ENCODE measurements at places on chromosomes 5 and 9.

GRCh38 chr9:38308136-38308535 lies 84.4 kb upstream of the ALDH1B1 start:
- DNase-seq = no peak

DNA sequence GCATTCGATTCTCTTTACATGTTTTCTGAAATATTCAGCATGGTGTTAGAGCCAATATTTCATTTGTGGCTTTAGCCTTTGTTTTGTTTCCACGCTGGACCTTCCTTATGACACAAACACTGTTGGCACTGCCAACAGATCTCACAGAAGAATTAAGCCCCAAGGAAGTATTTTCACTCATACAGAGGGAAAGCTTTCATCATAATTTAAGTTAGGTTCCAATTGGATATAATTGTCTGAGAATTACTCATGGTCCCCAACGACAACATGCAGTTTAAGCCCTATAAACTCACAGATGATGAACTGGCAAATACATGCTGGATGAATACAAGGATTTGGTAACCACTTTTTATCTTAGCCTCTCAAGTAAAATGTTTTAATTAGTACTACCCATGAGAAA lies 259.5 kb downstream of the EBF1 start:
- DNase-seq = no peak

DNA sequence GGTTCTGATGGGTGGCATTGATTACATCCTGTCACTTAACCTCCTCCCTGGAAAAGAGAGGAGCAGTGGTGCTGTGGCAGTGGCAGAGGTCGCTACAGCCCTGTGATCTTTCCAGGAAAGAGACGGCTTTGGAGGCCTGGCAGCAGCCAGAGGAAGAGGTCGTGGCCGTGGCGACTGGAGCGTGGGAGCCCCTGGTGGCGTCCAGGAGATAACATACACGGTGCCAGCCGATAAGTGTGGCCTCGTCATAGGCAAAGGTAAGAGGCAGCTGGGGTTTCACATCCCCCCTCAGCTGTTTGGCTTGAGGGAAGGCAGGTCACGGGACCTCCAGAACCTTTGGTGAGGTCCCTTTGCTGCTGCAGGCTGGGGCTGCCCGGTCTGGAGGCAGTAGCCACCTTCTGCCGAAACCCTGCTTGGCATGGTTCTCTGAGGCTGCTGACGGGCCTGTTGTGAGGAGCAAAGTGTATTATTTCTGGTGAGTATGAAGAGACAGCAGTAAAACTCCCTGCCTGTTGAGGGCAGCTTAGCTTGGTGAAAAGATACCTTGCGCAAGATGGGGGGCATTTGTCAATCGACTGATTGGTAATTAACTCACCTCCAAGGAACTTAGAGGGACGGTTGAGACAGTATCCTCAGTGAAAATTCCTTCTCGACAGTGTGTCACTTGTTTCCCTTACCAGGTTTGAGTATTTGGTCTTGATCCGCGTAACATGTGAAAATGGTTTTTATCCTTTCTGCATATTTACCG lies 38.0 kb upstream of the PRDM12 start:
- no peak for DNase-seq

DNA sequence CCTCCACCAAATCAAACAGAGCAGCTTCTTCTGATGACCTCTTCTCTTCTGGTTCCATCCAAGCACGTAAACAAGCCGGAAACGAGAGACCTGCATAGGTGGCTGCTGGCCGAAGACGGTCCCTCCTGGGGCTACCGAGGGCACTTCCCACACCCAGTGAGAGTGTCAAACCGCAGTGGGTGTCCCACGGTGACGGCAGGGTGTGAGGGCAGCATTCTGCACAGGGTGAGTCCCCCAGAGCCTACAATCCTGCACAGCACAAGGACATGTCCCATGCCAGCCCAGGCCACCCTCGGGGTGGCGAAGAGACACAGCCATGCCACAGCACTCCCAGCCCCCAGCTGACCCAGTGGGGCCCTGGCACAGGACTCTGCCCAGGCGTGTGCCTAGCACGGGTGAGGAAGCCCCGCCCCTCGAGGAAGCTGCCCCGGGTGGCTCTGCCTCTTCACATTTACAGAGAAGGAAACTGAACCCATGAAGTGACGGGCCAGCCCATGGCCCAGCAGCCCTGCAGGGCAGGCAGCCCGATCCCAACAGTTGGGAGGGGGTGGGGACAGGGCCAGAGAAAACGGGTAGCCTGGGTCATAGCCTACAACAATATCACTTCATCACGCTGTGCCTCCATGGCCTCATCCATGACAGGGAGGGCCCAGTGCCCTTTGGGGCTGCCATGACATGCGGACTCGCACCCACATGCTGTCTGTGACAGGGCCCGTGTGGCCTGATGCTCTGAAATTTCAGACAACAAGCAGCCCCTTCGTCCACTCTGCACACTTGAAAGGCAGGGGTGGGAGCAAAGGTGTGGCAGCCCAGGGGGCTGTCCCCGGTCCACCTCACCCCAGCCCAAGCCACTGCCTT lies 43.2 kb downstream of the SEMA4D start:
- no peak for DNase-seq

DNA sequence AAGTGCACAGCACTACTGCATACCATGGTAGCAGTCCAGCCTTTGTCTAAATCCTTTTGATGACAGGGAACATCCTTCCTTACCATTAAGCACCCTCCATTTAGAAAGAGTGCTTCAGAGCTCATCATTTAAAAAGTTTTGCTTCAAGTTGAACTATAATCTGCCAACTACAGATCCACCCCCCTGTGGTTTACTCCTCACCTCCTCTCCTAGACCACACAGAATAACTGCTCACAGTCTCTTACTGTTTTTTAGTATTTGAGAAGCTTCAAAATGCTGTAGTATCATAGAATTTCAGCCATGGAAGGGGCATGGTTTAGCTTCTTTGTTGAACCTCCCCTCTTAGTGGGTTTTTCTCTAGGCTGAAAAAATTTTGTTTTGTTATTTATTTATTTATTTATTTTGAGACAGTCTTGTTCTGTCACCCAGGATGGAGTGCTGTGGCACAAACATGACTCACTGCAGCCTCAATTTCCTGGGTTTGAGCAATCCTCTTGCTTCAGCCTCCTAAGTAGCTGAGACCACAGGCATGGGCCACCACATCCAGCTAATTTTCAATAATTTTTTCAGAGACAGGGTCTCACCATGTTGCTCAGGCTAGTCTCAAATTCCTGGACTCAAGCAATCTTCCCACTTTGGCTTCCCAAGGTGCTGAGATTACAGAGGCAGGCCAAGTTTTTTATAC lies 384.3 kb upstream of the RFX3 start:
- no peak for DNase-seq

DNA sequence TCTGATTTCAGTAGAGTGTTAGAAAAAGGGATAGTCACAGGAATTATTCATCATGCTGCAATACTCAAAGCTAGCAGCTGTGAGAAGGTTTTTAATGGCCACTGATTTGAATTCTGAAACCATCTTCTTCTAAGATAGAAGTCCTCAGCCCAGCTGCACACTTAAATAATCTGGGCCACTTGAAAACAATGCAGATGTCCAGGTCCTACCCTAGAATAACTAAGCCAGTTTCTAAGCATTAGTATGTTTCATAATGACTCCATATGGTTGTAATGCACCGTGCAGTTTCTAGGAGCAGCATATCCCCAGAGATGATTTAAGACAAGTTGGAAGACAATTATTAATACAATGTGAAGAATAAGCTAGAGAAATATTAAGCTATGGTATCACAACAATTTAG lies 159.9 kb upstream of the FBXL17 start:
- no peak for DNase-seq

DNA sequence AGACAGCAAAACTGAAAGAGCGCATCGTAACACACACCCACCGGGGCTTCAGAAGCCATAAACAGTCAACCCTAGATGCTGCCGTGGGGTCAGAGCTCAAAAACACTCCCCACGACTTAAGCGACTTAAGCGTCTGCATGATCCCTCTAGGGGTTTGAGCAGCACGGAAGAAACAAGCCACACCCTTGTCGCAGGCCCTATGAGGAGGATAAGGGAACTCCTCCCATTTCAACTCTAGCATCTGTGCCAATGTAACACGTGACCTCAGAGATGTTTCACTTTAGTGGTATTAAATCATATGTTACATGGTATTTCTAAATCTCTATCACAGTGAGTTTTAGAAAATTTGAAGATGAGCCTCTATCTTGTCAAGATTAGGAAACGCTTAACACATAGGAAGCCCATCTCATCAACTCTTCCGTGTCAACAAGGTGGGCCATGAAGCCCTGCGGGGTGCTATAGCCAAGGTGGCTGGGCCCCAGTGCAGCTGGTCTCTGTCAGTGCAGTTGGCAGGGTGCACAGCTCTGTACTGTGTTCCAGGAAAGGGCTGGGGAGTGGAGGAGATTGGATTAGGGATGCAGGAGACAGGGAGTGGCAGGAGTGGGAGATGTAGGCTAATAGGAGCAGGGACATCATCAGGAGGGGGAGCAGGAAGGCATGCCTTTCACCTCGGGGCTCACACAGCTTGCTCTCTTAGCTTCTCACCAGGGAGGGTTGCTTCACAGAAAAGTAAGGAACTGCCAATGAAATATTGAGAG lies 33.1 kb downstream of the ZCCHC9 start:
- no peak for DNase-seq

- DNase-seq = no peak
Observed at GRCh38 chr9:69107771-69108170, 66.3 kb upstream of the TJP2 start.

- DNase-seq = no peak
Observed at GRCh38 chr5:52738095-52738506, 49.6 kb upstream of the ITGA1 start.

- peak; percentile 10 for DNase-seq
Observed at GRCh38 chr9:13513286-13513685, 233.8 kb upstream of the MPDZ start.

DNA sequence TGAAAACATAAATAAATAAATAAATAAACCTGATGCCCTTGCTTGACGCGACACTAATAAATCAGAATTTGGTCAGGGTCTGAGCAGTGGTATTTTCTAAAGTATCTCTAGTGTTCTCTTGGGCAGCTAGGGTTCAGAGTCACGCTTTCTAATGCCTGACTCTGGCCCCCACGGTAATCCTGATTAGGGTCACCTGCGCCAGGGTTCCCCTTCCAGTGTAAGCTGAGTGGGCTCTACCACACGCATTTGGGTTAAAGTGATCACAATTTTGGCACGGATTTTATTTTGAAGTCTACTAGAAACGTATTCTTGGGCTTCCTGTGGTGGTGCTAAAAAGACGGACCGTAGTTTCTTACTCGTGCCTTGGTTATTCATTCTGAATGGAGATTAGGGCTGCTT lies 651 bp downstream of the TTC1 start:
- DNase-seq = no peak

DNA sequence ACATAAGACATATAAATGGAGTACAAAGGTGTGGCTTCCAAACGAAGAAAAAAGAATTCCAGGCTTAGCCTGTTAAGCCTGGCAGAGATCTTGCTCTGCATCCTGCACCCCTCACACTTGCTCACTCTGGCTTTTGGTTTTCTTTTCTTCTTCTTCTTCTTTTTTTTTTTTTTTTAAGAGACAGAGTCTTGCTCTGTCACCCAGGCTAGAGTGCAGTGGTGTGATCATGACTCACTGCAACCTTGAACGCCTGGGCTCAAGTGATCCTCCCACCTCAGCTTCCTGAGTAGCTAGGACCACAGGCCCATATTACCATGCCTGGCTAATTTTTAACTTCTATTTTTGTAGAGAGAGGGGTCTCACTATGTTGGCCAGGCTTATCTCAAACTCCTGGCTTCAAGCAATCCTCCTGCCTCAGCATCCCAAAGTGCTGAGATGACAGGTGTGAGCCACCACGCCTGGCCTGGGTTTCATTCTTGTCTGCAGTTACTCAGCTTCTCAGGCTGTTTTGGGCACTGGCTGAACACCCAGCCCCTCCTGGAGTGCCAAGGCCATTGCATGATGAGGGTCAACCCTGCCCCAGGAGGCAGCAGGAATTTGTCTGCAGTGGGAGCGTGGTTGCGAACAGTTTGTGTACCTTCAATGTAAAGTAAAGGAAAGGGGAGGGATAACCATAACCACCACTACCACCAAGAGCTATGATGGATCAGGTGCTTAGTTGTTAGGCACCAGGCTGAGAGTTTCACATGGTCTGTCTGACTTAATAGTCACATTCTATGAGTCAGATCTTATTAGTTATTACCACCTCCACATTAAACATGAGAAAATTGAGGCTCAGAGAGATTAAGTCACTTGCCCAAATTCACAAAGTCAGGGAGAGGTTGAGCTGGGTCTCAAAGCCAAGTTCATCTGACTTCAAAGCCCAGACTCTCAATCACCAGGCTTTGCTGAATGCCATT lies 219.2 kb upstream of the PANK3 start:
- no peak for DNase-seq

GRCh38 chr5:96967400-96967799 lies 31.5 kb downstream of the LNPEP start:
- no peak for DNase-seq

- DNase-seq = no peak
Observed at GRCh38 chr5:28967848-28968247, 1929.5 kb upstream of the CDH9 start.

Measured in EL (cell line).